Brain microvascular endothelial cell (primary cell): ENCODE measurements at places on chromosomes 3 and 15.

DNA sequence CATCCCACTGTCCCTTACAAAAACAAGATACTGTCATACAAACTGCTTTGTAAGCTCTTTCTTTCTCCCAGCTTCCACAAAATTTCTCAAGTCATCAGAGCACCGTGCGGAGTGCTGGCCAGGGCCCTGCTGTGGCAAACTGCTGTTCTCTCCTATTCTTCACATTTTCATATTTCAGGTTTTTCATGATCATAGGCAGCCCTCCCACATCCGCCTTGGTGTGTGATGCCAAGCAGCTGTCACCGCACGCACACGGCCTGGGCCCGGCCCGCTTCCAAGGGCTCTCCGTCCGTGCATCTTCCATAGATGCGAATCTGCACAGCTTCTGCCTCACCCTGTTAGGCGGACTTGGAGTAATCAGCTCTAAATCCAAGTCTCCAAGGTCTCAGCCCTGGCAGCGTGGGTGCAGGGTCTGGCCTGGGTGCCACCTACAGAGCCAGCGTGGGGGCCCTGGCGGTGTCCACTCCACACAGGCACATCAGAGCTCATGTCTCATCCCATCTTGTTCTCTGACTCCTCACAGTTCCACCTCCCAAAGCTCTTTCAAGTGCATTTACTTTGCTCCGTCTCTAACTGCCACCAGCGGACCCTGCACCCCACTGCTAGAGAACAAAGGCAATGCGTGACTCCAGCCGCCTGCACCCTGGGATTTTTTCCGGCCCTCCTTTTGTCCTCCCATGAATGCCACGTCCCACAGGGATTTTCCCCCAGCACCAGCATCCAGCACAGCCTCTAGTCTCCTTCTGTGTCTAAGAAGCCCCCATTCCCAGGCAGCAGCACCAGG, 27.2 kb downstream of the CYFIP1 start:
- DNase-seq, result no peak

DNA sequence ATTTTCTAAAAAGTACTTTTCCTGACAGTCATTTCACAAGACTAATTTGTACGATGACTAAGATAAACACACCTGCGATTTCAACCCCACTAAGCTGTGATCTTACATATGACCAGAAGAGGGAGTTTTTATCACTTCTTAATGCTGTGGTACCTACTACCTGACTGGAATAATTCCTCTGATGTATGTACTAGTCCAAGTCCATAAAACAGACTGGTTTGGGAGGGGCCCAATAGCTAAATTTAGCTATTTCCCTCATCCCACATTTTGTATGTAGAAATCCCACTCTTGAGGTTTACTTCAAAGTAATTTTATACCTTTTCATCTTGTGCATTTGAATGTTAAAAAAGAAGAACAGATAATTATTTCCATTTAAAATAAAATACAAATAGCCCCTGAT, 49.7 kb upstream of the SCAANT1 start:
- DNase-seq, result no peak

GRCh38 chr15:65579762-65580161, 31.2 kb downstream of the INTS14 start:
- no peak for DNase-seq

DNA sequence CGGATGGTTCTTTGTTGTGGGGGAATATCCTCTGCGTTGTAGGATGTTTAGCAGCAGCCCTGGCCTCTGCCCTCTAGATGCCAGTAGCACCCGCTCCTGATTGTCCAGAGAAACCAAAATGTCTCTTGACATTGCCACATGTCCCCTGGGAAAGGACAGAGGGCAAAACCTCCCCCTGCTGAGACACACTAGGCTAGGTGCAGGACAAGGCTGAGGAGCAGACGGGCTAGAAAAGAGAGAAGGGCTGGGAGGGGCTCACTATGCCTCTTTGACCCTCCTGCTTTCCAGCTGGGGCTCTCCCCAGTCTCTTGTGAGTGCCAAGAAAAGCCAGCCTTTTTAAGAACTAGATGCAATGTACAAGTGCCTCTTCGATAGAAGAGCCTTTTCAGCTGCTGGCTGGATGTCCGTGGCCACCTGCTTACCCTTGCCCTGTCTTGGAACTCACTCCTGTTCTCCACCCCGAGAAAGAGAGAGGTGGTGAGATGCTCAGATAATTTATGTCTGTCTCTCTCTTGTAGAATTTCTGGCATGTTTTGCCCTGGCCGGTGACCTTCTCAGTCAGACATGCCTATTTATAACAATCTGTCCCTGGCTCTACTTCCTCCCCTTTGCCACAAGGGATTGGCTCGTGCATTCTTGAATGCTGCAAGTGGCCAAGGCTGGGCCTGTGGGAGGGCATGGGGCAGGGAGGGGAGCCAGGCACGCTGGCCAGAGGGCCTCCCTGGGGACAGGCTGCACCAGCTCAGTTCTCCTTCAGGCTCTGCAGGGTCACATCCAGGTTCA, 142.6 kb downstream of the RPLP1 start:
- no peak for DNase-seq

- DNase-seq, result no peak
Observed at GRCh38 chr15:101807345-101807945, 4.1 kb downstream of the OR4F6 start.
